ENCODE measurements at places on chromosomes 6 and 20.

DNA sequence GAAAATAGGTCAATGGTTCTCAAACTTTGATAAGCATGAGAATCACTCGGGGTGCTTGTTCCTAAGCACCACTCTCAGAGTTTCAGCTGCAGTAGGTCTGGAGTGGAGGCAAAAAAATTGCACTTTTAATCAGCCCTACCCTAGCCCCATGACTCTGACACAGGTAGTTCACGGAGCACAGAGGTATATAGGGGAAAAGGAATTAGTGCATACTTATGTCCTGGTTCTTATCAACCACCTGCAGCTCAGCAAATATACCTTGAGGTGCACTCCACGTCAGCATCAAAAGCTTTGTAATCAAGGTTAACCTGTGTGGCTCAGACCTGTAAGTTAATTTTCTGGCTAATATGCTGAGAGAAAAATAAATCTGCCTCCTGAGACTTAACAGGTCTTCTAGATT lies 138.8 kb upstream of the HMGN3 start:
- no peak for DNase-seq

- no peak for DNase-seq
Measured at GRCh38 chr6:35049900-35050756, 91.0 kb downstream of the TCP11 start.

GRCh38 chr6:132388291-132388690 lies 13.0 kb downstream of the MOXD1 start:
- DNase-seq: no peak

DNA sequence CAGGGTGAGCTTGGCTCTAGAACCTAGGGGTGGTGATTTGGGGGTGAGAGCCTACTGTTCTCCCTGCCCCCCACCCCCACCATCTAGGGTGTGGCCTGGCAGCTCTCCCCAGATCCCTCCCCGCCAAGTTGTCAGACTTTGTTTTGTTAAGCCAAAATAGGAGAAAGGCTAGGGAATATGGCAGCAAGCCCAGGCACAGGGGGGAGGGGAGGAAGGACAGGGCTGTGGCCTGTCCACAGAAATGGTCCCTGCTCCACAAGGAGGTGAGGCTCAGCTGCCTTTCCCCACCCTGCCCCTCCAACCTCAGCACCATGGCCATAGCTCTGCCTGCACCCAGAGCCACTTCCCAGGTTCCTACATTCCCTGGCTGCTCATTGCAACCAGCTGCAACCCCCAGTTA lies 17.2 kb downstream of the SCUBE3 start:
- no peak for DNase-seq

- no peak for DNase-seq
Measured at GRCh38 chr6:157460182-157460999, 79.4 kb downstream of the ZDHHC14 start.

DNA sequence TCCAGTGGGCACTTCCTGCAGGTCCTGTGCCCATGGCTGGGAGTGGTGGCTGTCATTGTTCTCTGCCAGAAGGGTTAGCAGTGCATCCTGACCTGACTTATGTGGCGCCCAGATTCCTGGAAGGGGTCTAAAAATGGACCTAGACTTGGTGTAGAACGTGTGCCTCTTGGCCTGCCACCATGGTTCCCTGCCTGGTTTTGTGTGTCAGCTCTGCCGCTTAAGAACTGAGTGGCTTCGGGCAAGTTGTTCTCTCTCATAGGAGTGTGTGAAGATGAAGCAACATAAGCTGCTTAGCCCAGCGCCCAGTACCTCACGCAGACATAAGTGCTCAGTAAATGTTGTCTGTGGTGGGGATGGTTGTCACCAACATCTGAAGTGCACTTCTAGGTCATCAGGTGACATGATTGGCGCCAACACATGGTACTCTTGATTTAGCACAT lies 52.1 kb downstream of the PTPN1 start:
- DNase-seq: no peak

DNA sequence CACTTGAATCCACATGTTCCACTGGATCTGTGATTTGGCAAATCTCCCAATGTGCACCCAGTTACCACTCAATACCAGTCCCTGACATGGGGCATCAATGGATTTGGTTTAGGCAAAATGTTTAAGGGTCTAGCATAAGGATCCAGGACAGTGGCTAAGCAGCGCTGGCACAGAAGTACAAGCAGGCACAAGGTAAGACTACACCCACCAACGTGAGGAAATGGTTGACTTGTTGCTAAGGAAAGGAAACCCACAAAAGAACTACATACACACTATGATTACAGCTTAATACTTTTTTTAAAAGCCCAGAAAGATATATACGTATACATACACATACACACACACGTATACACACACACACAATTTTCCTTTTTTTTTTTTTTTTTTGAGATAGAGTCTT lies 79.0 kb downstream of the DNAAF9 start:
- no peak for DNase-seq

GRCh38 chr6:3520281-3521230 lies 63.7 kb upstream of the SLC22A23 start:
- no peak for DNase-seq

- DNase-seq: no peak
Measured at GRCh38 chr6:154715446-154715845, 17.8 kb upstream of the SCAF8 start.

DNA sequence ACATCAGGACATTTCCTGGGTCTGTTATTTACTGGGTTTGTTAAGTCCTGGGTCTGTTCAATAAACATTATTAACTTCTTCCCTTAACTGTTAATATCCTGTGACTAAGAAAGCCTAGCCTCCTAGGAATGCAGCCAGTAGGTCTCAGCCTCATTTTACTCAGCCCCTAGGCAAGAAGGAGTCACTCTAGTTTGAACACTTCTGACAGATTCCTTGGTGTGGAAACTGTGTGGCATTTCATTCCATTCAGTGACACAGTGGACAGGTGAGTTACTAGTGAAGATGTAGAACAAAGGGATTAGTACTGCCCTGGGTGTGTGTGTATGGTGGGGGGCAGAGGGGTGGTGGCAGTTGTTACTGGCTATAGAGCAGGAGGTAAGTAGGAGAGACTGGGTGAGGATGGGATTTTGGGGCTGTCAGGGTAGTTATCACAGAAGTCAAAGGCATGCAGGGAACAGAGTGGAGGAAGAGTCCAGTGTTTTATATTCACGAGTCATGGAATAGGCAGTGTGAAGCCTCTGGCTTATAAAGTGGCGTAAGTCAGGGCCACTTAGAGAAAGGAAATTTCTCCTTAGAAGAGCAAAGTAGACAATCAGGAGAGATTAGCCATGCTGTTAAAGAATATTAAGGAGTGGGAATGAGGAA lies 28.4 kb downstream of the RNF182 start:
- DNase-seq: no peak

DNA sequence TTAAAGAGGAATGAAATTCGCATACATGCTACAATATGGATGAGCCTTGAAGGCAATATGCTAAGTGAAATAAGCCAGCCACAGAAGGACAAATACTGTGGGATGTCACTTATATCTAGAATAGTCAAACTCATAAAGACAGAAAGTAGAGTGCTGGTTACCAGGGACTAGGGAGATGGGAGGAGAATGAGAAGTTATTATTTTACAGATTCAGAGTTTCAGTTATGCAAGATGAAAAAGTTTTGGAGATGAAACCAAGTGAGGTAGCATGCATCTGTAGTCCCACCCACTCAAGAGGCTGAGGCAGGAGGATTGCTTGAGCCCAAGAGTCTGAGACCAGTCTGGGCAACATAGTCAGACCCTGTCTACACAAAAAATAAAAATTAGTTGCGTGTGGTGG lies 82.5 kb upstream of the ARID1B start:
- no peak for DNase-seq

GRCh38 chr6:46821458-46821881 lies 28.3 kb downstream of the MEP1A start:
- DNase-seq: no peak

DNA sequence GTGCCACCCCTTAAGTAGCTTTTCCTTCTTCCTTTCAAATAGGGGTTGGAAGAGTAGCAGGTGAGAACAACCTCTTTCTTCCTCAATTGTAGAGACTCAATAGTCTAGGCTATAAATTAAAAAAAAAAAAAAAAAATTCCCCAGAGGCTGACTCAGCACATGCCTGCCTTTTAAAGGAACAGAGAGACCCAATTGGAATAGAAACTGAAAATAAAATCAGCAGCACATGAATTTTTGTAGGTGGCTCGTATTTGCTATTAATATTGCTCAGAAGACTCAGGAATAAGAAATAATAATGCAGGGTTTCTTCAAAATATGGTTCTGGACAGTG lies 19.3 kb downstream of the TOP1 start:
- no peak for DNase-seq

GRCh38 chr6:89214197-89214596 lies 3.0 kb downstream of the GABRR1 start:
- no peak for DNase-seq

DNA sequence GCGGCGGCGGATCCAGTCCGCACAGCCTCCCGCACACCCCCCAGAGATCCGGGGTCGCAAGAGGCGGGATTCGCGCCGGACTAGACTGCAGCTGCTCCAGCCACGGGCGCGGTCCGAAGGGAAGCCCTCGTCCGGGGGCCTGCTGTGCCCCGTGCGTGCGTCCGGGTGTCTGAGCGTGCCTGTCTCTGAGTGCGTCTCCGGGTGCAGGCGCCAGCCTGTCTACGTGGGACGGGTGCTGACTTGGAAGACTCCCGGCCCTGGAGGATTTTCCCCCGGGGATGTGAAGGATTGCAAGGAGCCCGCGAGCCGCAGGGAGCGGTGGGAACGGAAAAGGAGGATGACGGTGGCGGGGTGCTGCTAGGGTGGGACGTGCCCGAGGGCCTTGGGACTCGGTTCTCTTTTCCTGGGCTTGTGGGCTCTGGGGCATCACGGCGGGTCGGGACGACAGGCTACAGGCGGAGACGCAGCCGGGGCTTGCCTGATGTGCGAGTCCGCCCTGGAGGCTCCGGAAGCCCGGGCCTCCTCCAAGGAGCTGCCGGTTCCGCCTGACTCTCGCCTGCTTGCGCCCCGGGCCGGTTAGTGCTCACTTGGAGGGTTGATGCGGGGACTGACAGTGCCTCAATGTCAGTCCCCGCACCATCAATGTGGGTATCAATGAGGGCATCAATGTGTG lies 5.7 kb downstream of the MAFB start:
- DNase-seq: no peak

- DNase-seq: no peak
Measured at GRCh38 chr6:55255113-55255512, 72.2 kb upstream of the GFRAL start.

DNA sequence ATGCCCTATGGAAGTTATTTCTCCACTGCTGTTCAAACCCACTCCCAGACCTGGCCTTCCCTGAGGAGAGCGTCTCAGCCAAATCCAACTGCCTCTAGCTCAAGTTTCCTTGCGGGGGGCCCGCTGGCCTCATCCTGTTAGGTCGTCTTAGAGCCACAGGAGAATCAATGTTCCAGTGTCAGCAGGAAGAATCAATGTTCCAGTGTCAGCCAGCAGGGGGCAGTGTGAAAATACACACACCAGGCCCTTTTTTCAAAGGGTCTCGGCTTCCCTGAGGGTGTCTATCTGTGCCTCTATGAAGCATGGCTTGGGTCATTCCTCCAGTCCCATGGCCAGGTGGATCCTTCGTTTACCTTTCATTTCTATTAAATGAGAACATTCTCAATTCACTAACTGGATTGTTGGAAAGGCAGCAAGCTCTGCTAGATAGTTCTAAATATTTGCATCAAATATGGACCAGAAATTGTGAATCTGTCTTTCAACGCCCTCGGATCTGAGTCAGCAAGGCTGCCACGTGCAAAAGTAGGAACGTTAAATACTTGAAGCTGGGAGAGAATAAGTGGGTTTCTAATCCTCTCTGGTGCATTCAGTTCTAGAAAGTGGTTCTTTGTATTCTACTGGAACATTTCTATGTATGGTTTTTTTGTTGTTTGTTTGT lies 19.2 kb downstream of the PRND start:
- peak; percentile 42 for DNase-seq

- DNase-seq: no peak
Measured at GRCh38 chr6:14192216-14192788, 74.7 kb downstream of the CD83 start.

DNA sequence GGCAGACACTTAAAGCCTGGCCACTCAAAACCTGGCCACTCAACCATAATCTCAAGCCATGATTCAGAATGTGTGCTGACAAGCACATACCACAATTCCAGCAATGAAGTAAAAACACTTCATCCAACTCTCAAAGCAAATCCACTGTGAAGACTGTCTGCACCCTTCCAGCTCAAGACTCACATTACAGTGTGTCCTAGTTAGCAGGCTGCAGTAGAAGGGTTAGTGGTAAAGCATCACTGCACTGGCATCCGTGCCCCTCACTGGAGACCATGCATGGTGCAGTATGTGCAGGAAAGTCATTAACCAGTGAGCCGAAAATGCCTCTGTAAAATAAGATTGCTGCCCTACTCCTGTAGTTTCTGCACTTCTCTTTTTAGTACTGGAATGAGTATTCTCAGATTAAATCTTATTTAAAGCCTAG lies 43.4 kb downstream of the SLC23A2 start:
- no peak for DNase-seq

GRCh38 chr6:105163183-105163582 lies 16.6 kb downstream of the POPDC3 start:
- no peak for DNase-seq

DNA sequence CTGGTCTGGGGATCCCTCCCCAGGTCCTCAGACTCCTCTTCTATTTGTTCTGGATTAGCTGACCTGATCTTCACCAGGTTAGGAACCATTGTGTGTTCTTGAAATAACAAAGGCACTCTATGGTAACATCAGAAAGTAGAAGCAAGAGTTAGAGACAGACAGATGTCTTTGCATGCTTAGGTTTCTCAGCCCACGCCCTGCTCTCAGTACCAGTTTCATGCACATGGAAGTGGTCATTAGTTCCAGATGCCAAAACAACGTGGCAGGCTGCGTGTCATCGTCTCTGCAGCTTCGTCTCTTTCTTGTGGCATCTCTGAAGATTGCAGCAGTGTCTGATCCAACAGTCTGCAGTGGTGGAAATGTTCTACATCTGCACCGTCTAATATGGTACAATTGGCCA lies 89.4 kb downstream of the PACRG start:
- no peak for DNase-seq

- no peak for DNase-seq
Measured at GRCh38 chr6:73657201-73657600, 3.4 kb upstream of the SLC17A5 start.

GRCh38 chr6:166907373-166907841 lies 48.9 kb downstream of the RNASET2 start:
- DNase-seq: no peak

DNA sequence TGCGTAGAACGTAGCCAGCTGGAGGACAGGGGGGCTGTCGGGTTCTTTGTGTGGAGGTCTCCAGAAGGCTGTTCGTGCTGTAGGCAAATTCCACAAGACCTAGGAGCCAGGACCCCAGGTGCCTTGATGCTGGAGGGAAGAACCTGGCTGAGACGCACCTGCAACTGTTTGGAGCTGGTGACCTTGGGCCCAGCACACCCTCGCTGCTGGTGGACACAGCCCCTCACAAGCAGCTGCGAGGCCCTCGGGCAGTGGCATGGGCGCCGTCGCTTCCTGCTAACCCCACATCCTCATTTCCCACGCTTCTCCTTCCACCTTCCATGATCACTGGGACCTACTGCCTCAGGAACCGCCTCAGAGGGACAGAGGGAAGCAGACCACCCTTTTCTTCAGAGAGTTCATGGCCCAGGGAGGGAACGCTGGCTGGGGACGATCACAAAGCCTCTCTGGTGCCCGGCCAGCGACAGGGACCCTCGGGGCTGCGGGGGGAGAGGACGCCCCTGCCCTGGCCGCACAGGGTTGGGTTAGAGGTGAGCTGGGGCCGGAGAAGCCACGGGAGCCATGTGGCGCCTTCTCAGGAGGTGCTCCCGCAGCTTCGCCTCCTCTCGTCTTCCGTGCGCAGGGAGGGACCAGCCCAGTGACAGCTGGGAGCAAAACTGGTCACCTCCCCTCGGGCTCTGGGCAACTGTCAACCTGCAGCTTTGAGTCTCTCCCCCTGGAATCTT lies 18.4 kb downstream of the DLL1 start:
- DNase-seq: no peak

GRCh38 chr6:73452107-73452461 lies at the start of gene CGAS:
Gene CGAS (minus strand): TSS chr6:73452297. CDS start chr6:73452181, 116 bp downstream.
- peak; percentile 42 for DNase-seq

All from stimulated activated CD8-positive, alpha-beta memory T cell treated with anti-CD3 and anti-CD28 coated beads, Interleukin-4, amount 100 ng/mL, for 1 hour (primary cell).